ENCODE measurements at places on chromosomes 16 and 17. TPM values are rescaled to one million over a fixed set of nuclear protein-coding genes. Genes with fewer than 3 reads are reported as not detected.

The CTRB2 gene
- total RNA-seq, result not detected

The KRT25 gene
- not detected for total RNA-seq

The CCL4 gene
- not detected for total RNA-seq

The NECAB2 gene
- total RNA-seq, result 0.13 TPM

The ANKFN1 gene
- total RNA-seq, result 0.26 TPM

The RCVRN gene
- not detected for total RNA-seq

The RASD1 gene
- total RNA-seq, result 3.6 TPM

The STAT3 gene
- total RNA-seq, result 104 TPM

The C16orf89 gene
- 1.4 TPM for total RNA-seq

The KRT32 gene
- not detected for total RNA-seq

The C1QL1 gene
- total RNA-seq, result 0.31 TPM

The FZD2 gene
- total RNA-seq, result 4.4 TPM

The GRB7 gene
- 1.5 TPM for total RNA-seq

The CES5A gene
- total RNA-seq, result not detected

The TBC1D3H gene
- total RNA-seq, result not detected

The KRT34 gene
- not detected for total RNA-seq

The KRTAP3-1 gene
- total RNA-seq, result not detected
